Coronary artery (tissue), 2 donors: ENCODE measurements at places on chromosomes 1 and 21.

DNA sequence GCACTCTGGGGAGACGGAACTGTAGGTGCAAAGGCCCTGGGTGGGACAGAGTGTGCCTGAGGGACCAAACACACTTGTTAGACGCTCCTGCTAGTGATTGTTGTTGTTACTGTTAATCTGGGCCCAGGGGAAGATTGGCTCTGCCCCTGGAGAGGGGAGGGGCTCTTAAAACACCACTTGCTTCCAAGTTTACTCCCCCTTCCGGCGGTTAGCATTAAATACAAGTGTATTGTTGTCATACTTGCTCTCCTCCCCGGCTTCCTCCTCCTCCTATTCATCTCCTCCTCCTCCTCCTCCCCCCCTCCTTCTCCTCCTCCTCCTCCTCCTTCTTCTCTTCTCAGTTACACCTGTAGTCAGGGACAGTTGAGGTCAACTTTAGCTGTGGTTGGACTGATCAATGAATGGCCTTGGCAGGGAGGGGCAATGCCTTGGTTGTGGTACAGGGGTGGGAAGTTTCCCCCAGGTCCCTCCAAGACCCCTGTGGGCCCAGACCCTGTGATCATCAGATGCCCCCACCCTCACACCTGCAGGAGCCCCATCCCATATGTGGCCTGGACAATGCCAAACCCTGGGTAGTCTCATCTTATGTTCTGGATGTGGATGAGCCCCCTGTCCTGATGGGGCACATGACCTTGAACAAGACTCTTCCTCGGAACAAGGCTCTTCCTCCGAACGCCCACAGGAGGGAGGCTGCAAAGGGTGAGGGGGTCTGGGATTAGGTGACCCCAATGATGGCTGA lies 217.3 kb downstream of the PTPRU start:
- no peak for DNase-seq

DNA sequence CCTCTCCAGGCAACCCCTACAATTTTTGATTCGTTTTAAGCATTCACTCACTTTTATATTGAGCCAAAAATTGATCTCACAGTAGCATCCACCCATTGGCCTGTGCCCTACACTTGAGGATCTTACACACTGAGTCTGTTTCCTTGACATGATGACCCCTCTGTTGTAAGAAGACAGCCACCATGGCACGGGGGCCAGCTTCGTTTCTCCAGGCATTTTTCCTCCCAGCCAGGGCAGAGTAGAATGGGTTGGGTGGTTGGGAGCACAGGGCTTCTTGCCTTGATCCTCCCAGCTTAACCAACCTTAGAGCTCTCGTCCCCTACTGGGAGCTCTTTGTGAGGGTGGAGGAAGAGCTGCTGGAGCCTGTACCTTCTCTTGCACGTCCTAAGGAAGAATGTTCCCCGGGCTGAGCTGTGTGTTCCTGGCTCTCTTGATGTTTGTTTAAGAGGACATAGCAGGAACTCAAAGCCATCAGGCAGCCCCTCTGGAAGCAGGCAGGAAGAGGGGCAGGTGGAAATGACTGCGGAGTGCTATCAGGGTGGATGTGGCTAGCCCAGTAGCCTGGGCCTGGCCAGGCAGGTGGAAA lies 213.2 kb upstream of the TMEM51 start:
- DNase-seq, result no peak

GRCh38 chr1:3367376-3367775 lies 87.1 kb upstream of the ARHGEF16 start:
- DNase-seq, result no peak

GRCh38 chr1:59272507-59272906 lies 24.4 kb upstream of the FGGY start:
- DNase-seq, result no peak

- DNase-seq, result no peak
These were observed 68.9 kb downstream of the KIAA0319L start for GRCh38 chr1:35488336-35488735.

- DNase-seq, result no peak
These were observed 147.8 kb downstream of the TLR5 start for GRCh38 chr1:222995236-222995580.

DNA sequence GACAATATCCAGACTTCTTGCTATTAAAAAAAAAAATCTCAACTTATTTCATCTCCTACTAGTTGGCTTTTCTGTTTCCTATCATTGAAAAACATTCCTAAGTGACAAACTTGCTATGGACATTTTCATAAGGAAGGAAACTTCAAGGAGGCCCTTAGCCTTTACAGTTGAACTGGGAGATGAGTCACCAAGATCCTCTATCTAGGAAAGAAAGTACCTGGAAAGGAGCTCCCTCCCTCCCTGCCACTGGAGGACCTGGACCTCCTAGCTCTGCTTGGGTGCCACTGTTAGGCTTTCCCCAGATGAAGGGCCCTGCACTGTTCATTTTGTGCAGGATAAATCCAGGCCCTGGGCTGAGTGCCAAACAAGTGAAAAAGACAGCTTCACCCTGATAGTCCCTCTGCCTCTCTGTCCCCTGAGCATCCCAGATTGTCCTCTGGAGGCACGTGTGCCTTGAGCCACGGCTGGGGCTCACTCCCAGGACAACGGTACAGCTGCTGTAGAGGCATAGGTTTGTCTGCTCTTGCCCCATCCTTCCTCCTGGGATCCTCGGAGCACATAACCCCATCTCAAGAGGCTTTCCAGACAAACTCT lies 40.2 kb upstream of the SOX13 start:
- DNase-seq, result no peak

- DNase-seq, result no peak
These were observed 10.3 kb upstream of the PHC2 start for GRCh38 chr1:33441088-33441745.

GRCh38 chr1:156285437-156285836 lies 1.3 kb downstream of the TMEM79 start:
- DNase-seq, result no peak

DNA sequence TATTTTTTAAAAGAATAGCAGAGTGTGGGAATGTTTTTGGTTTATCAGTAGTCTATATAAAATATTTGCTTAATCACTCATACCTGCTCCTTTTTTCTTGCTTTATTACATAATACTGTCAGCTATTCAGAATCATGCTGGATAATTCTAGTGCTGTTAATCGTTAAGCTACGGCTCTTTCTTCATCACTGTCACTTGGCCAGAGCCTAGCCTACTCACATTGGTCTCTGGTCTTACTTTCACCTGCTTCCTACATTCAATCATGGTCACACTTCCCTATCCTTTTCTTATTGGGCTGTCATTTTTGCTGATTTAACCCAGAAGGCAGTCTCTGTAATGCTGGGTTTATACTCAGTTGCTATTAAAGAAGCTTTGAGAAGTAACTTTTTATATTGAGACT lies 2.5 kb downstream of the KLHL20 start:
- no peak for DNase-seq

DNA sequence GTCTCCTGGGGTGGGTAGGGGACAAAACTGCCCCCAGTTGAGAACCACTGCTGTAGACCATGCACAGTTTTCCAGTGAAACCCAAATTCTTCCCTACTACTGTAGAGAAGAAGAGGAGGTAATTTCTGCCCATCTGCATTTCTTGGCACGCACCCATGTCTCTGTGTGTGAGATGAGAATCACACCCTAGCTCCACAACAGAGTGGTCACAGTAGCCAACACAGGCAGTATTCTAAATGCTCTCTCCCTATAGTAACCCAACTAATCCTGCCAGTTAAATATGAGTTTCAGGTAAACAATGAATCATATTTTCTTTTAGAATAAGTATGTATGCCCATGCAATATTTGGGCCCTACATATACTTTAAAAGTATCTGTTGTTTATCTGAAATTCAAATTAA lies 1.2 kb upstream of the CAPN2 start:
- DNase-seq, result no peak

- no peak for DNase-seq
These were observed 76.0 kb downstream of the TIAM1 start for GRCh38 chr21:31268090-31268489.

DNA sequence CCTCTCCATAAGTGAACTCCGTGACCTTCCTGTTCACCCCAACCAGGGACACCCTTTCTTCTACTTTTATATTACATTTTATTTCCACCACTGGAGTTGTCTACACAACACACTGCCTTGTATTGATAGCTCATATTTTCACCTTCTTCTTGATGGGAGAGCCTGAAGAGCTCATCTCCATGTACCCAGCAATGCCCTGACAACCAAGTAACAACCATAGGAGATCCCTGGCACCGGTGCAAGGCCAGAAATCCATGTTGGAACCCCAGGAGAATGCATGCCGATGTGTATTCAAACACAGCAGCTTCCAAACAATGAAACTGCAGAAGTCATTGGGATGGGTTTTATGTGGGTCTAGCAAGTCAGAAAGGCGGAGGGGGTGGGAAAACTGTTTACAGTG lies 15.5 kb downstream of the TENT5C start:
- peak; percentile 49 for DNase-seq

DNA sequence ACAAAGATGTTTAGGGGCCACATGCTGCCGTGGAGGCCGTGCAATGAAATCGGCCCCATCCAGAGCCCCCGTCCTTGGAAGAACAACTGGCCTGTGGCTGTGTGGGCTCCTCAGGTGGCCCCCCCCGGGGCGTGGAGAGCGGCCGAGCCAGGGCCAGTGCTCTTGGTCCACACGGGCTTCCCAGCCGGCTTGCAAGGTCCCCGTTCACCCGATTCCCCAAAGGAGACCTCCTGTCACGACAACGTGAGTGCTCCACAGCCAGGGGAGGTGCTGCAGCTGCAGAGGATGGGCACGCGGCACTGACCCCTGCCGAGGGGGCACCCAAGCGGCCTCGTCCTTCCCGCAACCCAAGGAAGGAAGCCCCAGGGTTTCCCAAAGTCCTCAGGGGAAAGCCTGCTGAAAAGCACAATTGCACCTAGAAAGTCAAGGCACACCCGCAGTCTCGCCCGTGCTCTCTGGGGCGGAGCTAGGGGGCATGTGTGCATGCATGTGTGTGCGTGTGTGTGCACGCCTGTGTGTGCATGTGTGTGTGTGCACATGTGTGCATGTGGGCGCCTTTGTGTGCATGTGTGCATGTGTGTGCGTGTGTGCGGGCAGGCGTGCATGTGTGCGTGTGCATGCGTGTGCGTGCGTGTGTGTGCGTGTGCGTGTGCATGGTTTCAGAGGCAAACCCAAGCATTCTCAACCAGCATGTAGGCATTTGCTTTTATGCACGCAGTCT lies 48.2 kb downstream of the SLX9 start:
- DNase-seq, result no peak

GRCh38 chr1:52404975-52405338 lies 555 bp downstream of the PRPF38A start:
- DNase-seq, result no peak

DNA sequence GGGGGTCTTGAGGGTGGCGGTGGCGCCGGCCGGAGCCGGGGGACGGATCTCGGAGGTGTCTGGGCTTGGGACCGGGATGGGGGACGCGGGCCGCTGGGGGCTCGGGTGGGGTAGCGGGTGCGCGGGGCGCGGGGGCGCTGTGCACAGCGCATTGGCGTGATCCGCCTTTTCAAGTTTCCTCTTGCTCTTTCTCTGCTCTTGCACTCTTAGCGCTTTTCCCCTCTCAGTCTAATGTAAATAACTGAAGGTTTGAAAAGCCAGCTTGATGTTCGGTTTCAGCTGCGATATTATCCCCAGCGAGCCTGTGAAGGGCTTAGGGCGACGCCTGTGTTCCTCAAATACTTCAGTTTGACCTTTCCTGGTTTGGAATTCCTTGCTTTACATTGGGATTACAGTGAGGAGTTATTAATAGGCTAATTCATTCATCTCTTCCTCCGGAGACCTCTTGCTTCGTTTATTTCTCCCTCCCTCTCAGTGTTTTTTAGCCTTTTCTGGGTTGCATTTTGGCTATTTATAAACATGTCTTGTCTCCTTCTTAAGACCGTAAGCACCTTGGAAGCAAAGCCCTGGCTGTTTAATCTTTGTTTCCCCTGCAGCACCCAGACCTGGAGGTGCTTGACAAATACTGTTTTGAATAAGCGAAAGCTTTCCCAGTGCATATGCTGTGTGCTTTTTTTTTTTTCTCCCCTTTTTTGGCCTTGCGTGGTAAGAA lies 693 bp downstream of the RAB4A start:
- no peak for DNase-seq

DNA sequence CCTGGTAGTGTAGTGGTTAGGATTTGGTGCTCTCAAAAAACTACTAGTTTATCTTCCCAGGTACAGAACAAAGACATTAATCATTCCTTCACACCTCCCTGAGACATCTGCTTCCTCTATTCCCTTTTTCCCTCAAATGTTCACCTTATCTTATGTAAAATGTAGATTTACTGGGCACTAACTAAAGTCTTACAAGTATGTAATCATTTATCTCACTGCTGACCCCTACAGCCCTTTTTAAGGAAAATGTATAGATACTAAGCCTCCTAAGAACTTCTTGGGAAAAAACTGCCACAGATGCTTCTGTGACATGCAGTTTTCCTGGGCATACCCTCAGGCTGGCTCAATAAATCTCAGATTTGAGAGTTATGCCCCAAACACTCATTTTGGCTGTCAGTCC lies 50.8 kb upstream of the NEK7 start:
- DNase-seq, result no peak
